ENCODE measurements at places on chromosomes 3 and 15. TPM values are rescaled to one million over a fixed set of nuclear protein-coding genes. Genes with fewer than 3 reads are reported as not detected.

The TMCO5A gene
- not detected for total RNA-seq

DNA sequence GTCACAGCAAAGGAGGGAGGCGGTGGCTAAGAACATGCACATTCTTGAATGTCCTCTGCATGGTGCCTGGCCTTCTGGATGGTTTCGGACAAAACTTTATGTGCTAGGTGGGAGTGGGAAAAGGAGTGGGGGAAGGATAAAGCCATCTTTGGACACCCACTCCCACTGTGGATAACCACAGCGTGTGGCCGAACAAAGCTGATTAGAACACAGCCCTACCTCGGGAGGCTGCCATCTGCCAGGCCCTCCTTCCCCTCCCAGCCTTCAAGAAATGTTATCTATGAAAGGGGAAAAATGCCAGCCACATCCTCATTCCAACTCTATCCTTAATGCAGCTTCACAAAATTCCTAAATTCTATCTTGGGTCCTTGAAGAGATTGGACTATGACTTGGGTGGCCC, 18.8 kb downstream of the AMOTL2 start:
- no peak for DNase-seq

- DNase-seq: no peak
Measured at GRCh38 chr3:159982442-159982974, 6.1 kb upstream of the IL12A start.

DNA sequence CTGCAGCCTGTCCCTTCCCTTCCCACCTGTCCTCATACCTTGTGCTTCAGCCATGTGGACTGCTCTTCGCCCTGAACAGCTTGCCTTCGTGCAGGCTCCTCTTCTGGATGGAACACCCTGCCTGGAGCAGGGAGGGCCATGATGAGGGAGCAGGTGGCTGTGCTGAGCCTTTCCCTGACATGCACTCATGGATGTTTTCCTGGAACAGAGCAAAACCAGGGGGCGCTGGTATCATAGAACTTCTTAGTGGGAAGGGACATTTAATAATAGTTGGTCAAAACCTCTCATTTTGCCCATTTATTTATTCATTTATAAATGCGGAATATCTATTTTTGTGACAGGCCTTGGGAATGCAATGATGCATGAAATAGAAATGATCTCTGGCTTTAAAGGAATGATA, 149.3 kb downstream of the CACNA1D start:
- DNase-seq: no peak

DNA sequence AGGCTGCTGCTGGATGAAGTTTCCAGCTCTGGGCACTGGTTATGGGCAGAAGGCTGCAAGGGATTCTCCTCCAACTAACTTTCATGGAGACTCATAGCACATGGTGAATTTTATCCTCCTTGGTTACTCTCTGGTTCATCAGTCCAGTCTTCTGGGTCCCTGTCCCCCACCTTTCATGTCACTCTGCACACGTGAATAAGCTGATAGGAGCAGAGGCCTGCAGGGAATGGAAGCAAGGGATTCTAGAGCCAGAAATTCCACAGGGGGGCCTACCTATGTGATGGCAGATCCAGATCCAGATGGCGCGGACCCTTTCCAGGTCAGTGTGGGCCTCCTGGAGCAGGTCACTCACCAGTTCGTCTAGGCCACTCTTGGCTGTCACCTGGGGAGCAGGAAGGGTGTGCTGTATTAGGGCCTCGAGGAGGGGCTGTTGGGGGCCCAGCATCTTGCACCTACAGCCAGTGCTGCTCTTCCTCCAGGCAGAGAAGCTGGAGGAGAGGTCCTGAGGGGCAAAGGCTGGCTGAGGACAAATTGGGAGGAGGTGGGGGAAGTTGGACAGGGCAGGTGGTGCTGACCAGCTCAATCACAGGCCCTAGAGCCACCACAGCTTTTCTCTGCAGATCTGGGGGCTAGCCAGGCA, 30.2 kb downstream of the KY start:
- DNase-seq: no peak

The ITIH3 gene
- 4.5 TPM for total RNA-seq

DNA sequence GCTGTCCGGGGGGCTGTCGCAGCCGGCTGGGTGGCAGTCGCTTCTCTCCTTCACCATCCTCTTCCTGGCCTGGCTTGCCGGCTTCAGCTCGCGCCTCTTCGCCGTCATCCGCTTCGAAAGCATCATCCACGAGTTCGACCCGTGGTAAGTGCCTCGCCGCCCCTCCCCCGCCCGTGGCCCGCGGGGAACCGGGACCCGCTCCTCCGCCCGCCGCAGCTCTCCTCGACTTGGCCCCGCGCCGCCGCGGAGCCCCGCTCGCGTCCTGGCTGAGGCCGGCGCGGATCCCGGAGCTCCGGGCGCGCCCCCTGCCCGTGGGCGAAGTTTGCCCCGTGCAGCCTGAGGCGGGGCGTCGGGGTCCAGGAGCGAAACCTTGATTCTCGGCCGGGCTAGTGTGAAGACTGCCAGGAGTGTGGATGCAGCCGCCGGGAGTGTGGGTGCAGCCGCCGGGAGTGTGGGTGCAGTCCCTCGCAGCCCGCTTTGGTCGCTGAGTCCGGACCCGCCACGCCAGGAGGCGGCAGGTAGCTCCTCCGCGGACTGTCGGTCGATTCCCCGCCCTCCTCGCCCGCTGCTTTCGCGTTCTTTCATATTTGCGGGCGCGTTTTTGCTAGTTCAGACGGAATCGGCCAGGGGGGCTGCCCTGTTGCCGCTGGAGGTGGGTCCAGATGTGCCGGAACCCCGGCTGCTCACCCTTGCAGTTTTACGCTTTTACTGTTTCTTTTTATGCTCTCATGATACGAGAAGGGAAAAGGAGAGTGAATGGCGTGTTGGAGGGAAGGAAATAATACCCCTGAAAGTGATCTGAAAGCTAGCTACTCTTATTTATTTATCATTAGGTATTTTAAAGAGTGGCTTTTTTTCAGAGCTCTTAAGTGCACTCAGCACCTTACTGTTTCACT, 692 bp downstream of the STT3B start:
- DNase-seq: peak; percentile 78

DNA sequence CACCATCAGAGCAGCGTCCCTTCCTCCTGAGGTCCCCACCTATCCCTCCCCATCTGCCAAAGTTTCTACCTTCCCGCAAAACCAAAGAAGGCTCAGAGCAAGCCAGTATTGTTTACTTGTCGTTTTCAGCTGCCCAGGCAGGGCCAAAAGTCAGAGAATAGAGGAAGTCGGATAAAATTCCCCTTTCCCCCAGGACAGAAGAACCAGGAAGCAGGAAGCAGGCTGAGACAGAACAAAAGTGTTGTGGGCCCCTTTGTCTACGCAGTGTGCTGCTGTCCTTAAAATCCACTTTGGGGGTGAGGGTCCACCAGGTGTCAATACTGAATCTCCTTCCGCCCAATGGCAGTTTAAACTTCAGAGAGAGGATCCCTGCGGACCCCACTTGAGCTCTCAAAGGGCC, 18.5 kb upstream of the RPL32 start:
- DNase-seq: no peak

The AP3S2 gene
- 36.9 TPM for total RNA-seq

The SLC9C1 gene
- total RNA-seq: not detected

The IFT57 gene
- 128 TPM for total RNA-seq

The MIX23 gene
- total RNA-seq: 18.3 TPM

GRCh38 chr3:1082108-1082507, 10.7 kb upstream of the CNTN6 start:
- no peak for DNase-seq

The SERINC4 gene
- total RNA-seq: not detected

DNA sequence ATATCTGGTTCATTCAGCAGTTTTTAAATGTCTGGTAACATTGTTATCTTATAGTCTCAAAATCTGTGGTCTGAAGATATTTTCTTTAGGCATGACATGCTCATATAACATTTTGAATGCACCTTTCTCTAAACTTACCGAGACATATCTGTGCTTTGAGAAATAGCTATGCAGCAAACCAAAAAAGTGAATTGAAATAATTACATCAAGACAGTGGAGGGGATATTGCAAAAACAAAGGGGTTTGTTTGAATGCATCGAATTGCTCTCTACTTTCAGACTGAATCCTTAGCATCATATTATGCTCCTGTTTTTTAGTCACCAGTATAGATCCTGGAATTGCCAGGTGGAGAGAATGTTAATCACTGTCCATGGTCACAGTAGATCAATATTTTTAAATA, 5.1 kb downstream of the ARPP21 start:
- no peak for DNase-seq

DNA sequence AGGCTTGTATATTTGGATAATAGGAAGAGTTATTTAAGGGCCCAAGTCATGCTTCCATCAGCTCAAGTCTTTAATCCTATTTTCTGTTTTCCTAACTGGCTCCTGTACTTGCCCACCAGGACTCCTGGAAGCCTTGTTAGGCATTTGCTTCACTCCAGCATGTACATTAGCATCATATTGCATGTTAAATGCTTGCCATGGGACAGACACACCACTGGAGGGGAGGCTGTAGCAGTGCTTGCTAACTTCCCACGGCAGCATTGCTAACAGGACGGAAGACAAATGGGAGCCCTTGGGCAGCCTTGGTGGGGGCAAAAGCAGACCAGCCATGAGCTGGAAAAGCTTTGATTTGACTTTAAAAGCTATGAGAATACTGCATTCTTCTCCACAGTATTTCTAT, 6.1 kb downstream of the TMOD2 start:
- no peak for DNase-seq

GRCh38 chr15:98977441-98977840, 30.2 kb downstream of the PGPEP1L start:
- DNase-seq: no peak

DNA sequence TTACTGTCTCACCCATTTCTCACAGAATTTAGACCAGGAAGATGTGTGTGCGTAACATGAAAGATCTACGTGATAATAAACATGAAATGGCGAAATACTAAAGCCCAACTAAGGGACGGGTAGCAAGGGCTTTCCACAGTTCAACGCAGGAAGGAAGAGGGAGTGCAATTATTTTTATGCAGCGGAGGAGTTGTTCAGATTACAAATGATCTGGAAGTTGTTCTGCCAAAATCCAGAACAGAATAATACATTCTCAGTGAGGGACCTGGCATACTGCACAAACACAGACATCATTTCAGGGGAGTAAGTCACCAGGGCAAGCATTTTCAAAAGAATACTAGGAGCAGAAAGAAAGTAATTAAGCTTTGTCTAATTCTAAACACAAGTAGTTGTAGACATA, 133.6 kb upstream of the RAP2B start:
- DNase-seq: no peak

The KLHL40 gene
- not detected for total RNA-seq

GRCh38 chr3:100634493-100635272, 25.3 kb downstream of the ADGRG7 start:
- no peak for DNase-seq

- DNase-seq: no peak
Measured at GRCh38 chr15:32704395-32704981, 13.3 kb upstream of the GREM1 start.

The ATR gene
- total RNA-seq: 19.7 TPM

- no peak for DNase-seq
Measured at GRCh38 chr3:134189849-134190248, 60.8 kb downstream of the RYK start.

- DNase-seq: no peak
Measured at GRCh38 chr15:41408234-41408641, 5.9 kb upstream of the NDUFAF1 start.

DNA sequence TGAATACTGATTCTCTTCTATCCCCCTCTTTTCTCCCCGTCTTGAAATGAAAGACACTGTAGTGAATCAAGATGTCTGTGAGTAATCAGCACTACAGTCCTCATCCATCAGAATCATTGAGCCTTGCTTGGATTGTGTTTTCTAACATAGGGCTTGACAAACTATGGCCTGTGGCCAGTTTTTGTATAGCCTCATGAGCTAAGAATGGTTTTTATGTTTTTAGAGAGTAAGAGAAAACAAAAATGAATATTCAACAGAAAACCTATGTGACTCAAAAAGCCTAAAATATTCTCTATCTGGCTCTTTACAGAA, 55.2 kb downstream of the PPM1L start:
- no peak for DNase-seq

DNA sequence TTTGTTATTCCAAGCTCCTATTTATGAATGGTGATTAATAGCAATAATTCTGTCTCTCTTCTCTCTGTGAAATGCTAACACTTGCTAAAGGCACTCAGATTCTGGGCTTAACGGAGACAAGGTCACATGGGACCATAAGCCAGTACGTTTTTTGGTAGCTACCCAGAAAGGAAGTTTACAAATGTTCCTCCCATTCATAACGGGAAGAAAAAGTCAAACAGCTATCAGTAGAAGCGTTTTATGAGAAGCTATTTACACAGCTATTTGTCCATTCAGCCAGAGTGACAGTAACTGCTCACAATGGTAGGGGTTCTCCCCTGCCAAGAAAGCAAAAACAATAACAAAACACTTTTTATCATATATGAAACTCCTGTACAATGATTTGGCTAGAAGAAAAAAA, 51.5 kb downstream of the ZMAT3 start:
- no peak for DNase-seq

The CADPS gene
- 2.7 TPM for total RNA-seq

DNA sequence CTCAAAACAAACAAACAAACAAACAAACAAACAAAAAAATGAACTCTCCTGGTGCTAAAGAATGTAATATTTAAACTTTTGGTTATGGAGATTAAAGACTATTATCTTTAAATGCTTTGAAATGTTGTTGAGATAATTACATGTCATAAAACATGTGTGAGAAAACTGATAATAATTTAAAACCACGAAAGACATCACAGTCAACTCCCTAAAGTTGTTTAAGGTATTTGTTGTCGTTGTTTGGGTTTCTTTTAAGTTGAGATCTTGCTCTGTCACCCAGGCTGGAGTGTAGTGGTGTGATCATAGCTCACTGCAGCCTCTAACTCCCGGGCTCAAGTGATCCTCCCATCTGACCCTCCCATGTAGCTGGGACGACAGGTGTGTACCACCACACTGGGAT, 12.0 kb downstream of the EFCAB12 start:
- DNase-seq: no peak

DNA sequence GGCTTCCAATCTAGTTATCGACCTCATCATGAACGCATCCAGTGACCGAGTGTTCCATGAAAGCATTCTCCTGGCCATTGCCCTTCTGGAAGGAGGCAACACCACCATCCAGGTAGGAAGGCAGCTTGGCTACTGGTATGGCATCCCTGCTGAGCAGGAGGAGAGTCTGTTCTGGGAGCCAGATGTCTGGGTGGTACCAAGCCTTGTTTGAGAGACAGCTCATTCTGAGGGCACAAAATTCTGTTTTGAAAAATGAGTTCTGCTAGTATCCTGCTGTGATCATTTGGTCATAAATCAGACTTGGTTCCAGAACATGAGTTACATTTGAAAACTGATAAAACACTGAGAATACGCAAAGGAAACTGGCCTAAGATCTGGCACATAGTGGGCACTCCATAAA, 242.1 kb downstream of the ITPR1 start:
- no peak for DNase-seq

DNA sequence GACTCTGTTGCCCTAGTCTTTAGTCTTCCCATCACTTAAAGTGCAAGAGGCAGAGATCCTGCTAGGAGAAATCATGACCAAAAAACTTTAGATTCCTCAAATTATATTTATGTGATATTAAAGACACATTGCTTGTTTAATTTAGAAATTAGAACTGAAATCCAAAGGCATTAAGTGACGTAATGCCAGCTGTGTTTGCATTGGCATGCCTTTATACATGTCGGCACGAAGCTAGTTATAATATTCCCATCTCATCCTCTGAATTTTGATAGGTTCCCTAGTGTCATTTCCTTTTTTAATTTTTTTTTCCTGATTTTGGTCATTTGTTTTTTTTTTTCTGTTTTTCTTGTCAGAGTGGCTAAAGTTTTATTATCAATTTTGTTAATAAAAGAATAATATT, 203.5 kb upstream of the ZBTB20 start:
- DNase-seq: no peak

Measured in lower lobe of right lung (tissue), 2 donors.